Adrenal gland (tissue), 19 donors: ENCODE measurements at places on chromosomes 3 and 15. TPM values are rescaled to one million over a fixed set of nuclear protein-coding genes. Genes with fewer than 3 reads are reported as not detected.

Gene PPP2R3A
- 2.1 TPM for polyA plus RNA-seq

Gene SPSB4
- 1.1 TPM for polyA plus RNA-seq

Gene ICE2
- polyA plus RNA-seq, result 14.2 TPM

Gene MTMR10
- polyA plus RNA-seq, result 21.1 TPM

Gene MLH1
- 17.2 TPM for polyA plus RNA-seq

Gene ZSCAN2
- polyA plus RNA-seq, result 3.8 TPM

Gene ALDH1L1
- polyA plus RNA-seq, result 19.3 TPM

DNA sequence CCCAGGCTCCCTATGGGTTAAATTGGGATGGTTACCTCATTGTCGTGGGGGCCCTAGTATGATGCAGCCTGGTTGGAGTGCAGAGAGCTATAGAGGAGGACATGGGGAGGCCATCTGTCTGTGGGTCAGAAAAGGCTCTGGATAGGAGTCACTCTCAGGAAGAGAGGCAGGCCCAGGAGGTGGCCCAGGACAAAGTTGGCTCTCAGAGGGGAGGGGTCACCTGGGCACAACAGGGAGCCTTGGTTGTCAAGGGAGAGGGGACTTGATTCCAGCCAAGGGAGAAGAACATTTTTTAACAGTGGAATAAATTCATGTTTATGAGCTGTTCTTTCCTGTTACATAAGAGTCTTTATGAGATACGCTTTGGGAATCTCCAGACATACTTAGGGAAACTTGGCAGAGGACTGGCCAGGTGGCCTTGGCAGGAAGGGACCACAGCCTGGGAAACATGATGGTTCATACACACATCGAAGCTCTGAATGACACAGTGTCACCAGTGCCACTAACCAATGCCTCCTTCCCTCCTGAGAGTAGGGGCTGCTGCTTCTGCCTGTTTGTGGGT is 27.5 kb upstream of the LCTL start:
- DNase-seq, result peak; percentile 43
- H3K27me3 ChIP-seq, result no peaks in the 10 kb centered on the region
- H3K4me1 ChIP-seq, result no peaks in the 10 kb centered on the region
- no peaks in the 10 kb centered on the region for H3K36me3 ChIP-seq
- no peak overlapping the region for H3K27ac ChIP-seq
- no peak overlapping the region for H3K4me3 ChIP-seq

GRCh38 chr15:89630260-89630659 is 25.0 kb downstream of the KIF7 start:
- no peak overlapping the region for H3K27ac ChIP-seq
- no peak for DNase-seq
- H3K36me3 ChIP-seq, result no peaks in the 10 kb centered on the region
- no peak overlapping the region for H3K4me3 ChIP-seq
- H3K27me3 ChIP-seq, result no peaks in the 10 kb centered on the region
- H3K4me1 ChIP-seq, result no peaks in the 10 kb centered on the region

DNA sequence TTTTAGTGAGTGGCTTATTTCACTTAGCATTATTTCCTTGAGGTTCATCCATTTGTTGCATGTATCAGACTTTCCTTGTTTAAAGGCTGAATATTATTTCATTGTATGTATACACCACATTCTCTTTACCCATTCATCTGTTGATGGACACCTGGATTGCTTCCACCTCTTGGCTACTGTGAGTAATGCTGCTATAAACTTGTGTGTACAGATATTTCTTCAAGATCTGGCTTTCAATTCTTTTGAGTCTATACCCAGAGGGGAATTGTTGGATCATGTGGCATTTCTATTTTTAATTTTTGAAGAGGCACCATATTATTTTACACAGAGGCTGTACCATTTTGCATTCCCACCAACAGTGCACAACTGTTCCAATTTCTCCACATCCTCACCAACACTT is 313.5 kb downstream of the RPLP1 start:
- no peaks in the 10 kb centered on the region for H3K4me1 ChIP-seq
- no peaks in the 10 kb centered on the region for H3K36me3 ChIP-seq
- no peak overlapping the region for H3K4me3 ChIP-seq

- no peaks in the 10 kb centered on the region for H3K36me3 ChIP-seq
- peaks cover 2% of the 10 kb centered on the region for H3K4me1 ChIP-seq
- H3K27me3 ChIP-seq, result peaks cover 15% of the 10 kb centered on the region
- no peak overlapping the region for H3K4me3 ChIP-seq
These were observed 2.1 kb upstream of the GNAT1 start for GRCh38 chr3:50189274-50189673.

GRCh38 chr15:72858205-72858604 is 74.6 kb upstream of the ADPGK start:
- no peaks in the 10 kb centered on the region for H3K4me1 ChIP-seq
- no peaks in the 10 kb centered on the region for H3K36me3 ChIP-seq

- no peak overlapping the region for H3K4me3 ChIP-seq
- no peaks in the 10 kb centered on the region for H3K4me1 ChIP-seq
- no peak for DNase-seq
- H3K27ac ChIP-seq, result no peak overlapping the region
These were observed 77.0 kb downstream of the CCK start for GRCh38 chr3:42189001-42189460.

DNA sequence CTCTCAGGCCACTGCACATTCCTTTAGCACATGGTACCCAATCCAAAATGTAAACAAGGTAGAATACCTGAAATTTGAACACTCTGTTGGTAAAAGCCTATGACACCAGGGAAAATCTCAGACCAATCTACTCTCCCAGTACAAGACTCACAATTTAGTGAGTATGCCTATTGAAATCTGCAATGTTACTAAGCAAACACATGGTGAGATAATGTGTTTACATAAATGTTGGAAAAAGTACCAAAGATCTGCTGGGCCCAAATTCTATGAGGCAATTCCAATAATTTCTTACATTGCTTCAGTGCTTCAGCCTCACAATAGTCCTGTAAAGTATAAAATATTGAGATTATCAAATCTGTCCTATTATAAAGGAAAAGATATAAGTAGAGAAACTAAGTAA is 536.1 kb downstream of the PYDC2 start:
- H3K4me3 ChIP-seq, result no peak overlapping the region
- no peak for DNase-seq
- no peaks in the 10 kb centered on the region for H3K4me1 ChIP-seq
- no peaks in the 10 kb centered on the region for H3K36me3 ChIP-seq

- no peak overlapping the region for H3K4me3 ChIP-seq
- peaks cover 6% of the 10 kb centered on the region for H3K4me1 ChIP-seq
- DNase-seq, result no peak
- H3K27me3 ChIP-seq, result no peaks in the 10 kb centered on the region
- no peak overlapping the region for H3K27ac ChIP-seq
These were observed 36.1 kb upstream of the CNTN6 start for GRCh38 chr3:1056744-1057143.

- DNase-seq, result no peak
- H3K4me3 ChIP-seq, result no peak overlapping the region
- no peaks in the 10 kb centered on the region for H3K36me3 ChIP-seq
- H3K4me1 ChIP-seq, result no peaks in the 10 kb centered on the region
- no peaks in the 10 kb centered on the region for H3K27me3 ChIP-seq
- no peak overlapping the region for H3K27ac ChIP-seq
These were observed 390.2 kb downstream of the NR2F2 start for GRCh38 chr15:96720656-96721055.

DNA sequence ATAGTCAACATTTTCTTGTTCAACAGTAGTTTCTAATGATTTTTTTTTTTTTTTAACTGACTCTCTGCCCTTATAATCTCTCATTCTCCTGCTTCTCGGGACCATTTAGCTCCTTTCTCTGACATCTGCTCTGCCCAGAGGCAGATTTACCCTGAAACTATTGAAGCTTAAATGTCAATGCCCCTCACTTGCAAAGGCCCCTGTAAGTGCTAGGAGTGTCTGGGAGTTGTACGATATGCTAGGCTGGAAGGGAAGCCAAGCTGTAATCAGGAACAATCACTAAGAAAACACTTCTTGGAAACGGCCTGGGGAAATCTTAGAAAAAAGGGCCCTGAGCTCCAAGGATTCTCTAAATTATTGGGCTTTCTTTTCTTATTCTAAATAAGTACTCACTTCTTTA is 5.8 kb upstream of the PLOD2 start:
- no peaks in the 10 kb centered on the region for H3K36me3 ChIP-seq
- no peaks in the 10 kb centered on the region for H3K27me3 ChIP-seq
- DNase-seq, result no peak

- H3K27ac ChIP-seq, result no peak overlapping the region
- H3K4me1 ChIP-seq, result peaks cover 8% of the 10 kb centered on the region
- H3K36me3 ChIP-seq, result no peaks in the 10 kb centered on the region
- no peak overlapping the region for H3K4me3 ChIP-seq
- no peaks in the 10 kb centered on the region for H3K27me3 ChIP-seq
These were observed 22.1 kb downstream of the CLPX start for GRCh38 chr15:65163041-65163440.

GRCh38 chr3:69770219-69770618 is 31.0 kb downstream of the MITF start:
- no peaks in the 10 kb centered on the region for H3K36me3 ChIP-seq
- H3K4me1 ChIP-seq, result peaks cover 9% of the 10 kb centered on the region
- H3K27ac ChIP-seq, result no peak overlapping the region
